ENCODE measurements at places on chromosomes 1 and 21.

GRCh38 chr1:30868833-30869435 is 39.6 kb downstream of the SDC3 start:
- no peak for DNase-seq

- DNase-seq, result no peak
These were observed 239.3 kb downstream of the KCNK2 start for GRCh38 chr1:215321802-215322201.

- DNase-seq, result no peak
These were observed 25.4 kb downstream of the OLFM3 start for GRCh38 chr1:101971304-101971703.

DNA sequence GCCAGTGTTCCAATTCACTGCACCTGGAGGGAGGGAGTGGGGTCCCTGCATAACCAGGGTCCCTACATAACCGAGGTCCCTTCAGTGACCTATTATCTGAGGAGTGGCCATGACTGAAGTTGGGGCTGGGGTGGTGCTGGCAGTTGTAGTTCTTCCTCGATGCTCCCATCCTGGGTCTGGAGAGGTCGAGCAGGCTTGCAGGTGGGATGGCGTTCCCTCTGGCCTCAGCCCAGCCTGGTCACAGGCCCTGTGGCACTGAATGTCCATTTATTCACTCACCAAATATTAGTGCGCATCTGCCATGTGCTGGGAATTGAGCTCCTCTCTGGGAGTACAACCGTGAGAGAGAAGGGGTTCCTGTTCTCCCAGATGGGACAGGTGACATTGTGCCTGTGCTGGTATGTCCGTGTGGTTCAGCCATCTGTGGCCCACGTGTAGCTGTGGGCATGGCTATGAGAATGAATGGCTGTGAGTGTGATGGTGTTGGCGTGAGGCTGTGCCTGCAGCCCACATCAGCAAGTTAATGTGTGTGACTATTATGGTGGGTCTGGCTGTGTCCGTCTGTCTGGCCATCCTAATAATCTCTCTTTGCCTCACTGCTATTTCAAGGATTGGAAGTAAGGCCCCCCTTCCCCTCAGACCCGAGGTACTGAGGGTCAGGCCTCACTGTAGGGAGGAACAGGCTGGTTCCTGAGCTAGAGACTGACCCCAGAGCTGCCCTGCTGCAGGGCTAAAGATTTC is 3.9 kb upstream of the SLC6A9 start:
- no peak for DNase-seq

- no peak for DNase-seq
These were observed 20.7 kb upstream of the GJA5 start for GRCh38 chr1:147781056-147781471.

GRCh38 chr1:147919896-147920295 is 8.3 kb upstream of the GPR89B start:
- DNase-seq, result no peak

- no peak for DNase-seq
These were observed 237.2 kb downstream of the TOMM20 start for GRCh38 chr1:234891427-234891826.

- no peak for DNase-seq
These were observed 44.6 kb downstream of the CDCP2 start for GRCh38 chr1:54108156-54108555.

DNA sequence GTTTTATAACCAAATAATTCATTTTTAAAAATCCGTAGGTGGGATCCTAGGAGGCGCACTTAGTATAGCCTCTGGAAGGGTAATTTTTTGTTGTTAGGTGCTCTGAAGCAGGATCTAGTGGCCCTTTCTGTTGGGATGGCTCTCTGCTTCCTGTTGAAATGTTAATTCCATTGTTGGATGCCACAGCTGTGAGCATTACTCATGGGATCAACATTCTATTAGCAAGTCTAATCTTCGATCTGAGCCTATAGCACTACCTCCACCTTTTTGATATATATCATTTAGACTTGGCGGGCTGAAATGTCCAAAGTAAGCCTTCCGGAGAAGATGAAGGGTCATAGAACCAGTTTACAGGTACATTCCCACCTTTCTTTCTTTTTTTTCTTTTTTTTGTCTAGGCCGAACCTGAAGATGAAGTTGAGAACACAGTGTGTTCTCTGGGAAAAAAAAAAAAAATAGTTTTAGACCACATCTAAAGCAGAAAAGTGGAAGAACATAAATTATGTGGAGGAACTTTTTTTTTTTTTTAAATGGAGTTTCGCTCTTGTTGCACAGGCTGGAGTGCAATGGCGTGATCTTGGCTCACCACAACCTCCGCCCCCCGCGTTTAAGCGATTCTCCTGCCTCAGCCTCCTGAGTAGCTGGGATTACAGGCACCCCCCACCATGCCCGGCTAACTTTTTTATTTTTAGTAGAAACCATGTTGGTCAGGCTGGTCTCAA is 1.4 kb downstream of the CXADR start:
- no peak for DNase-seq

DNA sequence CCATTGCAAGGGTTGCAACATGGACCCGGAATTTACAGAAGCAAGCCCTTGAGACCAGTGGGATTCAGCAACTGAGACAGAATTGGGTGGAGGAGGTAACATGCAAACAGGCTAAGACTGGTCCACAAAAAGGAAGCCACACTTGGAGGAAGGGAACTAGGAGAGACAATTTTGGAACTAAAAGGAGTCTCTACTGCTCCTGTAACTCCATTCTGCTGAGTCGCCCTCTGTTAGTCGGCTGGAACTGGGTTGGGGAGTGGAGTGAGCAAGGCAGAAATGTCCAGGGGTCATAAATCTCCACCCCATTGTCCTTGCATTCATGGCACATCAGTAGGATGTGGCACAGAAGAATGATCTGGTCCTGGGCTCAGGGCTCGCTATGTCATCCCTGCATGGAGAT is 5.1 kb downstream of the LAMB3 start:
- no peak for DNase-seq

- no peak for DNase-seq
These were observed 24.3 kb upstream of the ENO1 start for GRCh38 chr1:8902765-8903164.

DNA sequence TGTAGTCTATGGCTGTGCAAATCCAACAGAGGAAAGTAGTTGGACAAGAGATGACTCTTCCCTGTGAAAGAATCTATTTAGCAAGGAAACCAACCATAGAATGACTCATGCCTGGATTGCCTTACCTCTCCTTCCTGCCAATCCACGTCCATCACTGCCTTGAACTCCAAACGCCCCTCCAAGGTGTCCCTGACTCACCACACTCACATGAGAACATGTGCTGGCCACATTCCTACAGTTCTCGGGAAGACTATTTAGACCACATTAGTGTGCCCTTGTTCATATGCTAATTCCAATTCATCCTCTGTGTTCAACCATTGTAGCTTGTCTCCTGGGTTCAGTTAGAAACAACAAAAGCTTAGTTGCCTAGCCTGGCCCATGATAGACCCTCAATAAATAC is 157.3 kb downstream of the SLC30A10 start:
- no peak for DNase-seq

DNA sequence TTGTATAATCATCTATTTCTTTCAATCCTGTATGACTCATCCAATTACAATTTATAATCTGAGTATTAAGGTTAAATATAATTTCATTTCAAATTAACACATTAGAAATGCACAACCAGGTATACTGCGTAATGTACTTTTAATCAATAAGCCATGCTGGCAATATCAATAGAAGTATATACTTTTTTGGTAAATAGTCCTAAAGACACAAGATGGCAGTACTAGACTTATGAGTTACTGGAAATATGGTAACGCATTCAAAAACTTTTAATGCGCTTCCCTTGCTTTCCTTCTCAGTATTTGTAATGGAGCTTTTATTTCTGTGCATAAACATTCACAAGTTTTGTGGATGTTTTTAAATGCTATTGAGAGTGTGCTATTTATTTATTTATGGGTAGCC is 1162.0 kb upstream of the TMPRSS15 start:
- DNase-seq, result no peak

- no peak for DNase-seq
These were observed 13.6 kb downstream of the DIP2A start for GRCh38 chr21:46472246-46472645.

GRCh38 chr1:162373541-162374260 is 3.0 kb downstream of the SPATA46 start:
- DNase-seq, result no peak

- no peak for DNase-seq
These were observed 47.8 kb upstream of the PRDM2 start for GRCh38 chr1:13652238-13652637.

DNA sequence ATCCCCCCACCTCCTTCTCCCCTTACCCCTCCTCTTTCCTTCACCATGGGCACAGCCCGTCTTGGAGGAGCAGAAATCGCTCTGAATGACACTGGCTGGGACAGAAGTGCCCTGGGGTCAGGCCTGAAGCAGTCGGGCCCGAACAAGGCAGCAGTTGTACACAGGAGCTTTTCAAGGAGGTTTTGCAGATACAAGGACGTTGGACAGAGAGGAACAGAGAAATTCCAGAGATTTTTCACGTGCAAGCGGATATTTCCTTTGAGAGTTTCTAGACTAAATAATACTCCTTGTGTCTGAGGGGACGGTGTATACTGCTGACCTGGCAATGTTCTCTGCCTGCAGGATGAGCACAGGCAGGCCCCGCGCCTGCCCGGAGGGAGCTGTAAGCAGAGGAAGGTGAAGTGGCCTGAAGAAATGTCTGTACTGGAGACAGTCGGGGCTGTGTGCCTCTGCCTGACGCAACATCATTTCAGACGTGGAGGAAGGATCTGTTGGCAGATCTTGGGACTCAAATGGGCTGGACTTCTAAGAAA is 95.3 kb upstream of the SLC25A33 start:
- no peak for DNase-seq
